ENCODE measurements at places on chromosomes 1 and 21.

- H3K4me3 ChIP-seq, result no peak overlapping the region
- DNase-seq, result no peak
- no peak overlapping the region for H3K27ac ChIP-seq
These were observed 11.6 kb downstream of the UAP1 start for GRCh38 chr1:162573136-162573535.

- H3K36me3 ChIP-seq, result peaks cover 65% of the 10 kb centered on the region
- no peak overlapping the region for H3K4me3 ChIP-seq
- H3K4me1 ChIP-seq, result no peaks in the 10 kb centered on the region
- no peak overlapping the region for H3K27ac ChIP-seq
- DNase-seq, result no peak
- no peaks in the 10 kb centered on the region for H3K27me3 ChIP-seq
These were observed 45.5 kb downstream of the DHRS3 start for GRCh38 chr1:12572522-12572921.

DNA sequence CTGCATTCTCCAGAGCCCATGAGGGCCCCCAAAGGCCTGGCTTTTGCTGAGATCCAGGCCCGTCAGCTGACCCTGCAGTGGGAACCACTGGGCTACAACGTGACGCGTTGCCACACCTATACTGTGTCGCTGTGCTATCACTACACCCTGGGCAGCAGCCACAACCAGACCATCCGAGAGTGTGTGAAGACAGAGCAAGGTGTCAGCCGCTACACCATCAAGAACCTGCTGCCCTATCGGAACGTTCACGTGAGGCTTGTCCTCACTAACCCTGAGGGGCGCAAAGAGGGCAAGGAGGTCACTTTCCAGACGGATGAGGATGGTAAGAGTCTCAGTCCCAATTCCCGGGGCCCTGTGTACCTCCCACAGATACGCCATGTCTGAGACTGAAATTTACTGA, 39.1 kb downstream of the PTPRU start:
- H3K4me1 ChIP-seq, result no peaks in the 10 kb centered on the region
- H3K36me3 ChIP-seq, result no peaks in the 10 kb centered on the region
- no peak overlapping the region for H3K27ac ChIP-seq
- no peak for DNase-seq
- no peak overlapping the region for H3K4me3 ChIP-seq

GRCh38 chr1:83670909-83671565, 327.9 kb downstream of the TTLL7 start:
- H3K36me3 ChIP-seq, result no peaks in the 10 kb centered on the region
- no peaks in the 10 kb centered on the region for H3K27me3 ChIP-seq
- no peak overlapping the region for H3K27ac ChIP-seq
- no peak overlapping the region for H3K4me3 ChIP-seq
- peaks cover 5% of the 10 kb centered on the region for H3K4me1 ChIP-seq
- DNase-seq, result no peak

DNA sequence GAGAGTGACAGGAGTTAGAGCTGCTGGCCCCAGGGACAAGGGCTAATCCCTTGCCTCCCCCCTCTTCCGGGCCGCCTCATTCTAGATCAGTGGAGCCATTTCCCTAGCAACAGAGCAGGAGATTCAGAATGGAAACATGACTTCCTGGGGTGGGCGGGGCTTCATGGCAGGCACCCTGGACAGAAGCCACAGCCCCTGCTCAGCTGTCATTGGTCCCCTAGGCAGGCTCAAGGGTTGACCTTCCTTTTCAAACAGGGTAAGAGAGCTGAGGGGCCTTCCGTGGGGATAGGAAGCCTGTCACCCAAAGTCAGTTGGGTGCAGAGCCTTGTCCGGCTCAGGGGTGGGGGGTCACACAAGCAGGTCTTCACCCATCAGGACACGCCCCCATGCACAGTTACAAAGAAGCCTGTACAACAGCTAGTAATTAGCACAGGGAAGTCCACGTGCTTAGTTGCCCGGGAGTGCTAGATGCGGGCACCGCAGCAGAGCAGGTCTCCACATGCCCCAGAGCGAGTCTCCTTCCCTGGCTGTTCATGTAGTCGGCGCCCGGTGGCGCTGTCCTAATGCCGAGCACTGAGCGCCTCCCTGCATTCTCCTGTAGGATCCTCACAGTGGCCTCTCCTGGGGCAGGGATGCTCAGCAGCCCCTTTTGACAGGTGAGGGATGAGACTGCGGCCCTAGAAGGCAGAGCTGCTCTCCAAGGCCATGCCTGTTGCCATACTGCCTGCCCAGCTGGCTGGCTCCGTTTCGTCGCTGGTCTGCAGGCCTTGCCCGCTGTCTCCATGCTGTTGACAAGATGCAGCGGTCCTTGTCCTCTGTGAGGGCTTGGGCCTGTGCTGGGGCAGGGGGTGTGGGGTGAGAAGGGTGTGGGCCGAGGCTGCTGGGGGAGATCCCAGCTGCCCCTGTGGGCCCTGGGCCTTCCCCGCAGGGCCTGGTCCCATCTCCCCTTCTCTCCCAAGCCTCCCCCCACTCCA, 5.1 kb downstream of the TMEM201 start:
- peak; percentile 59 for DNase-seq
- H3K27me3 ChIP-seq, result no peaks in the 10 kb centered on the region
- peaks cover 18% of the 10 kb centered on the region for H3K4me1 ChIP-seq
- H3K4me3 ChIP-seq, result no peak overlapping the region
- H3K36me3 ChIP-seq, result peaks cover 11% of the 10 kb centered on the region

- H3K4me1 ChIP-seq, result peaks cover 4% of the 10 kb centered on the region
- H3K27ac ChIP-seq, result no peak overlapping the region
- no peaks in the 10 kb centered on the region for H3K27me3 ChIP-seq
- peaks cover 93% of the 10 kb centered on the region for H3K36me3 ChIP-seq
These were observed 70.4 kb downstream of the UBR4 start for GRCh38 chr1:19139711-19140110.

DNA sequence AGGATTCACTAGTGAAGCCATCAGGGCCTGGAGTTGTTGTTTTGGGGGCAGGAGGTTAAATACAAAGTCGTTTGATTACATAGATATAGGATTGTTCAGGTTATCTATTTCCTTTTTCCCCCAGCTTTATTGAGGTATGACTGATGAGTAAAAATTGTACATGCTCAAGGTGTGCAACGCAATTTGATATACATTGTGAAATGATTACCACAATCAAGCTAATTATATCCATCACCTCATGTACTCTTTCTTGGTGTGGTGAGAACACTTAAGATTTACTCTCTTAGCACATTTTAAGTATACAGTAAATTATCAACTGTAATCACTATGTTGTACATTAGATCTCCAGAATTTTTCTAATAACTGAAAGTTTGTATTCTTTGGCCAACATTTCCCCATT, 6.0 kb downstream of the FGGY start:
- H3K4me1 ChIP-seq, result peaks cover 15% of the 10 kb centered on the region
- DNase-seq, result no peak
- H3K4me3 ChIP-seq, result no peak overlapping the region
- H3K36me3 ChIP-seq, result peaks cover 46% of the 10 kb centered on the region
- H3K27me3 ChIP-seq, result no peaks in the 10 kb centered on the region
- no peak overlapping the region for H3K27ac ChIP-seq

Measured in activated T-helper 2 cell treated with anti-CD3 and anti-CD28 coated beads, Interferon-gamma antibody, Interleukin-2, Interleukin-4, amounts not matched to agents 10 μg/mL and 5 μg/mL and 100 μg/mL, durations not matched to agents 14 hours and 24 hours and 36 hours (primary cell).